ENCODE measurements at places on chromosomes 6 and 20.

DNA sequence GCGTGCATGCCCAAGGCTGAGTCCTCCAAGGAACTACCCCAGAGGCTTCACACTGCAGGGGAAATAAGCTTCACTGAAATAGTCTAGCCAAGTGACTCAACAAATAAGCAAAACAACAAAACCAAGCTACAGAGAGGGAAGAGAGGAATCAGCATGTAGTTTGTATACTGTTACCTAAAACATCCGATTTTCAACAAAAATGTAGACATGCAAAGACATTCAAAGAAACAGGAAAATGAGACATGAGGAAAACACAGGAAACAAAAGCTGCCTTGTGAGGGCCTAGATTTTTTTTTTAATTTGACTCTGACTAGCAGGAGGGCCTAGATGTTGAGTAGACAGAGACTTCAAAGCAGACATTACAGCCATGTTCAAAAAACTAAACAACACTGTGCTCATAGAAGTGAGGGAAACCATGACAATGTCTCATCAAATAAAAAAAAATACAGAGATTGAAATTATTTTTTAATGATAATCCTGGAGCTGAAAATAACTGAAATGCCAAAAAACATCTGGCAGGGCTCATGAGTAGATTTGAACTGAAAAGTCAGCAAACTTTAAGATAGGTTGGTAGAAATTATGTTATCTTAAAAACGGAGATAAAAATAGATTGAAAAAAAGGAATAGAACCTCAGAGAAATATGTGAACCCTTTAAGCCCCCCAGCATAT, 16.4 kb upstream of the KIF25 start:
- no peak for DNase-seq

DNA sequence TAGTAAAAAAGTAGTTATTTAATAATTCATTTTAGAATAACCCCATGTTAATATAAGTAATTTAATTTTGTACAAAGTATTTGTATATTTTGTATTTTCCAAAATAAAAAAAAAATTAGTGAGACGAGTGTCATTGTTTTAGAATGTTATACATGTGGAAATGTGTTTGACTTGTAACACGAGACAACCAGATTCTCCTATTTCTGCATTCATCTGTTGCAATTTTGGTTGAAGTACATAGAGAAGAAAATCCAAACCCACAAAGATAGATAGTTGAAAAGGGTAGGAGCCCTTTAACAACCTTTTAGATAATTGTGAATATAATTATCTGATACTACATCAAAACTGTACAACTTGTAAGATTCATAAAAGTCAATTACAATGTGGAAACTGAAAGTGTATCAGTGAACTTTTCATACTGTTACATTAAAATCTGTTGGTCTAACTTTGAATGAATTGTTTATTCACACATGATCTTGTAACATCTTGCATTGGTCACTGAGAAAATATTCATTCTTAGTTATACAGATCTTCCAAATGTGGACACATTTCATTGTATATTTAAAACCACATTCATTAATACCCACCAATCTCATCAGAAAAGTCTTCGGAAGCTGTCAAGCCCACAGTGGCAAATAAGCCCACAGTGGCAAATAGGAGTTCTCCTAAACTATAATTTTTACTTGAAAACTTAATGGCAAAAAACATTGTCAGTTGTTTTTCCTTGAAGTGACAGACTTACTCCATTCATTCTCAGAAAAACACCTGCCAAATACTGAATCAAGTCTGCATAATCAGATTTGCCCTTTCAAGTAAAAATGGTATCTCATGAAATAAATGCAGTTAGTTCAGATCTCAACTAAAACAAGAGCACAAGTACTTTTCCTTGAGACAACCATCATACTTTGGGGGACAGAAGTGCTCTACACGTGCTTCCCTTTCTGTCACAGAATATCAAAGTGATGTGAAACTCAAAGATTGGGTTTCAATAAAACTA, 52.8 kb downstream of the FKBP5 start:
- no peak for DNase-seq

- DNase-seq, result no peak
Observed at GRCh38 chr20:9500121-9500520, 14.3 kb upstream of the LAMP5 start.

- no peak for DNase-seq
Observed at GRCh38 chr6:166104107-166104506, 63.5 kb downstream of the TBXT start.

DNA sequence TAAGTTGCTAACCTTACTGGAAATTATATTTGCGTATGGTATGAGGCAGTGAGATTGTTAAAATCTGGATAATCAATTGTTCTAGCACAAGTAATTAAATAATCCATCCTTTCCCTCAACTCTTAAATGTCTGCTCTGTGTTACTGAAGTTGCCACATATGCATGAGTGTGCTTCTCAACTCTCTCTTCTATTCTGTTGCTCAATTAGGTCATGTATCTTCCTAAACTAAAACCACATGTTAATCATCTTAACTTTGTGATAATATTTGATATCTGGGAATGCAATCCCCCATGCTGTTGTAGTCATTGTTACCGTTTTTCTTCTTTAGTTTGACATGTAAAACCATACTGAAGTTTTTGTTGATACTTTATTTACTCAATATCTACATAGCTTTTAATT, 63.5 kb upstream of the STMND1 start:
- no peak for DNase-seq

Data from stimulated activated CD8-positive, alpha-beta memory T cell treated with anti-CD3 and anti-CD28 coated beads, Interleukin-12 subunit alpha, Interleukin-12 subunit beta, amount 100 ng/mL, for 1 hour (primary cell).